ENCODE measurements at places on chromosomes 3 and 15.

GRCh38 chr3:184336547-184337398 is 627 bp upstream of the FAM131A start:
- DNase-seq = no peak

DNA sequence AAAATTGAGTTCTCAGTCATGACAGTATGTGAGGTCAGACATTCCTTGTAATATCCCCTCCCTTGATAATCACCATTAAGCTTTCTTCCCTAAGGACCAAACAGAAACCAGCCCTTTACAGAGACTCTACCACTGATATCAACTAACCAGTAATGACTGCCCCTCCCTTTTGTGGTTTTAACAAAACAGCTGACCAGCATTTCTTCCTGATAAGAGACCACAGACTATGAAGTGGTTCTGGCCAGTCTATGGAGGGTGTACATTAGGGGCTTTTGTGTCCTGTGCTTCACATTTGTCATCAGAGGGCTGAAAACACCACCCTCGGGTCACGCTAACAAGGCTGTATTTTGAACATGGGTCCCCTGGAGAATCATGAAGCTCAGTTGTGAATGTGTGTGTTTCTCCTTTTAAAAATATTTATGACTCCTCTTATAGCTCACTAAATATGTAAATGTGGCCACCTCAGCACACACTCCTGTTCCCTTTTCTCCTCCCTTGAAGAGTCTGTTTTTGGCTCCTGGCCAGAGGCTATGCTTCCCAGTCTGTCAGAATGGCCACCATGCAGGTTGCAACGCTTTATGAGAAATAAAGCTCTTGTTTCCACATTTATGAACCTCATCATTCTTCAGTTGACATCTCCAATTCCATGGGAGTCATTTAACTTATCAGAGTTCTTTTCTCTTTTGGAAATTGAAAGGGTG is 239.3 kb downstream of the CPNE4 start:
- no peak for DNase-seq

- no peak for DNase-seq
Measured at GRCh38 chr15:56989411-56989924, 71.0 kb downstream of the TCF12 start.

GRCh38 chr3:115666920-115667737 is 43.8 kb downstream of the GAP43 start:
- no peak for DNase-seq

GRCh38 chr3:99928771-99929744 is 111.4 kb downstream of the CMSS1 start:
- DNase-seq = no peak

- no peak for DNase-seq
Measured at GRCh38 chr3:174854987-174855386, 4.1 kb upstream of the NAALADL2 start.

- no peak for DNase-seq
Measured at GRCh38 chr3:188085584-188086560, 68.1 kb upstream of the LPP start.

DNA sequence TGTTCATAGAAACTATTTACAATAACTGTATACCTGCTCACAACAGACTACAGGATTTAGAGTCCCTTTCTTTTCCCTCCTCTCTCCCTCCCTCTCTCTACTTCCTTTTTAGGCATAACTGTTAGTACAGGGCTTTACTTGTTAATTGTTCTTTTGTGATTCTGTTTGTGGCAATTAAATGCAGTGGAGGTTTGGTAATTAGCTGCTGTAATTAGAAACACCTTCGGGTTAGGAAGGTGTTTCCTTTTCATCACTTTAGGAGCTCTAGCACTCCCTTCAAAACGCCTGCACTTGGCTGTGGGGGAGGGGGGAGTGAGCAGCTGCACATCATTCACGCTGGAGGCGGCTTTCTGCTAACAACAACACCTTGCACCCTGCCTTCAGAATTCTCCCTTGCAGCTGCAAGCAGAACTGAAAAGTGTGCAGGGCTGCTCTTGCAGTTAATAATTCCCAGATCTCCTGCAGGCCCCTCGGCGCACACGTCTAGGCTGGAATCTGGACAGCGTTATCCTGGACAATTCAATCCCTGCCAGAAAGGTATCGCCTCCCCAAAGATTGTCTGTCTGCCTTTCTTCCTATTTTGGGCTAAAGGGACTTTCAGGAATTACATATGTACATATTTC is 242.6 kb upstream of the RGMA start:
- DNase-seq = no peak

DNA sequence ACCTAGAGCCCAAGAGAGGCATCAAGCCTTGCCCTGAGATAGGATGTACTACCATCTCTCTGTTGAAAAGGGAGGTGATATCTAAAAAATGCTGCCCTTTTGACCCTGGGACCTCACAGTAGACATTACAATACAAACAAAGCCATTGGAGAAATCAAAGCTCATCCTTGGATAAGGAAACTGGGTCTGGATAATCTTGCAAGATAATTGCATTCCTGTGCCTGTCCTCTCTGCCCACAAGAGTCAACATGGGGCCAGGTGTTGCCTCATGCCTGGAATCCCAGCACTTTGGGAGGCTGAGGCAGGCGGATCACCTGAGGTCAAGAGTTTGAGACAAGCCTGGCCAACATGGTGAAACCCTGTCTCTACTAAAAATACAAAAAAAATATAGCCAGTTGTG is 57.3 kb upstream of the DLG1 start:
- DNase-seq = no peak

GRCh38 chr15:66623801-66624453 is 58.1 kb upstream of the LCTL start:
- no peak for DNase-seq

DNA sequence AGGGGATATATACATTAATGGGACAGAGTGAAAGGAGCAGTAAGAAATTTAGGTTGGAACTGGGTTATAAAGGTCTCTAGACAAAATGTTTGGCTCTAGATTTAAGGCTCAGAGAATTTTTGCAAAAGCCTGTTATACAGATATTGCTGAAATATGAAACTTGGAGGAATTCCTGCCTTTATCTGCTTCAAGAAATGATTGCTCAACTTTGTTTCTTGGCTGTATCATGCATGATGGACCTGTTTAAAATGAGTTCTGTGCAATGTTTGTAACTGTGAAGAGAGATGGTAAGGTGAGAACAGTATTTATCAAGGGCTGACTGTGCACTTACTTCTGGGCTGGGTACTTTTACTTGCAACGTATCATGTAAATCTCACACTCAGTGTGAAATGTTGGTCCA is 3.3 kb downstream of the CRYBG3 start:
- DNase-seq = no peak

DNA sequence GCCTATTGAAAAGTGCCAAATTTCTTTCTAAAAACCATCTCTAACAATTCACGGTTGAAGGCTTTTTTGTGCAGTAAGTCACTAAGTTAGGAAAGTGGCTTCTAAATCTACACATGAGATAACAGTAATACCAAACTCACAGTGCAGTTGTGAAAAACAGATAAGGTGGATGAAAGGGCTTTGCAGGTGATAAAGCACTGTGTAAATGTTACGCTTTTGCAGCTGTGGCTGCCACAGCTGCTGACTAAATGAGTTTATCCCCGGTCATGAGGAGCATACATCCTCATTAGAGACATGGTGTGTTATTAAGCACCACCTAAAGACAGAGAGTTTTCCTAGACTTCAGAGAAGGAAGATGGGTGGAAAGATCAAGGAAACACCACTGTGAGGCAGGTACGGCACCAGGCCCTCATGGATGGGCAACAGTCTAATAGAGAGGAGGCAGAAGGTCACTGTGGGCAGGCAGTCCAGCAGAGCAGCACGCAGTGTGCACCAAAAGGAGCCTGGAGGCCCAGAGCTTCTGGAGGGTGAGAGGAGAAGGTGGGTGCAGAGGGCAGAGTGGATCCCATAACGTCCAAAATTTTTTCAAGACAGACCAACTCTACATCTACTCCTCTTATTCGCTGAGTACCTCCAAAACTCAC is 68.5 kb downstream of the FMN1 start:
- no peak for DNase-seq

DNA sequence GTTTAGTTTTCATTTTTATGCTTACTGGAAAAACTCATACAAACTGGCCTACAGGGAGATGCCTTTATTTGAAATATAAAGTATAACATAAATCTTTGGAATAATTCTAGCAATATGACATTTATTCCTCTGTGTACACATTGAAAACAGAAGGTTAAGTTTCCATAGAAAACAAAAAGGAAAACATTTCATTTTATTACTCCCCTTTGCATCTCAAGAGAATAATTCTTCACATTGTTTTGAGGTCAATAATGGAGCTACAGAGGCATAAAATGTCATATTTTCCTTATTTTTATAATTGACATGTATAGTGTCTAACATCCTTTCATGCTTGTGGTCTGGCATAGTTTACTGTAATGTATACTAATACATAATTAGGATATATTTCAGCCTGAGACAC is 187.6 kb upstream of the AGTR1 start:
- DNase-seq = no peak

DNA sequence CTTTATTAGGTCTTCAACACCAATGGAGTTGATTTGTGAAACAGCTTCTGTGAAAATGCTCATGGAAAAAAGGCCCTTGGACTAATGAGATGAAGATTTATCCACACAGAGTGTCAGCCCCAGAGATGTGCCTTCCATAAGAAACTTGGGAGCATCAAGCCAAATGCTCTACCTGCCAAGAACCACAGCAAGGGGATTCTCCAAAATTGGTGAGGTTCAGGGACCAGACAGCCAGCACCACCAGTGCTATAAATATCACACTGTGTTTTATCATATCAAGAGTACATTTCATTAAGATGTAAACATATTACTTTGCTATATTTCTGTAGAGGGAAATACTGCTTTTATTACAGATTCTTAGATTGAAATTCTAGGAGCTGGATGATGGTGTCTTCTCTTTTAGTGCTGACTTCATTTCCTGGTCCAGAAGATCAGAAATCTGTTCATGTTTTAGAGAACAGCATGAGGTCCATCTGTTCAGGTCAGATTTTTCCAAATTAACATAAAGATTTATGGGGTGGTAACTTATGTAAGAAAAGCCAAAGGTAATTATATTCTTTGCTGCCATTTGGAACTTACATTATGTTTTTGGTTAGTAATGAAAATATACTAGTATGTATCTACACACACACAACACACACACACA is 17.7 kb downstream of the SLC35G2 start:
- DNase-seq = no peak

GRCh38 chr3:123773681-123774431 is 110.3 kb downstream of the MYLK start:
- no peak for DNase-seq

GRCh38 chr3:149586871-149587270 is 71.0 kb downstream of the WWTR1 start:
- no peak for DNase-seq

GRCh38 chr15:81529481-81529880 is 155.5 kb upstream of the TMC3 start:
- DNase-seq = no peak

GRCh38 chr3:86785386-86785785 is 205.6 kb downstream of the VGLL3 start:
- DNase-seq = no peak

DNA sequence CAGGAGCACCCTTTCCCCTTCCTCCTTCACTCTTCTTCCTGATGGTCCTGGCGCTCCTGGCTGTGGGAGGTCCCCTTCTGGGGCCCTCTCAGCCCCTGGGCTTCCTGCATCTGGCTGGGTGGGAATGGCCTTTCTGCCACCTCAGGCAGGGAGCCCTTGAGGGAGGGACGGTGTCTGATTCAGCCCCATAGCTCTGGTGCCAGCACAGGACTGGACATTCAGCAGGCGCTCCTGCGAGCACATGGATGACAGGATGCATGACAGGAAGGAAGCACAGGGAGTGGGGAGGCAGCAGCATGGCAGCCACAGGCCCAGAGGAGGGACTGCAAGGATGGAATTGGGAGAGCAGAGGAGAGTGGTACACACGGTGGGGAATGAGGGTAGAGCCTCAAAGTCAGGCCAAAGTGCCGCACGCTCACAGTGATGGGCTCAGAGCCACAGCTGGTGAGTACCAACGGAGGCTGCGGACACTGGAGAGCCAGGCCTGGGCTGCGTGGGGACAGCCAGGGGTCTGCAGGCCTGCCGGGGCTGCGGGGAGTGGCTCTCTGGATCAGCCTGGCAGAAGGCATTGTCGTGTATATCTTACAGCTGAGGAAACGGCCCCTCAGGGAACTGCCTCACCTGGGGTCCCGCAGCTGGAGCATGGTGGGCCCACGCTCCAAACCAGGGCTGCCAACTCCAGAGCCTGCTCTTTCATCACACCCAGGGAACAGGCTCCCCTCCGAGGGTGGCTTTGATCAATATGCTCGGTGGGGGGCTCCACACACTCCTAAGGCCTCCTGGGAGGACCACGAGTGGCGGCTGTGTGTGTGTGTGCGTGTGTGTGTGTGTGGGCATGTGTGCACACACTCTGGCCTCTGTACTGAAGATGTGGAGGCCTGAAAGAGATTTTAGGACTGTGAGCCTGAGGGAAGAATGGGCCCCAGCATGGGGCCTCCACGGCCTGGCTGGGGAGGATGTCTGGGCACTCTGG is 51.4 kb upstream of the CTSH start:
- no peak for DNase-seq

- no peak for DNase-seq
Measured at GRCh38 chr3:126267169-126267975, 87.0 kb upstream of the ALDH1L1 start.

DNA sequence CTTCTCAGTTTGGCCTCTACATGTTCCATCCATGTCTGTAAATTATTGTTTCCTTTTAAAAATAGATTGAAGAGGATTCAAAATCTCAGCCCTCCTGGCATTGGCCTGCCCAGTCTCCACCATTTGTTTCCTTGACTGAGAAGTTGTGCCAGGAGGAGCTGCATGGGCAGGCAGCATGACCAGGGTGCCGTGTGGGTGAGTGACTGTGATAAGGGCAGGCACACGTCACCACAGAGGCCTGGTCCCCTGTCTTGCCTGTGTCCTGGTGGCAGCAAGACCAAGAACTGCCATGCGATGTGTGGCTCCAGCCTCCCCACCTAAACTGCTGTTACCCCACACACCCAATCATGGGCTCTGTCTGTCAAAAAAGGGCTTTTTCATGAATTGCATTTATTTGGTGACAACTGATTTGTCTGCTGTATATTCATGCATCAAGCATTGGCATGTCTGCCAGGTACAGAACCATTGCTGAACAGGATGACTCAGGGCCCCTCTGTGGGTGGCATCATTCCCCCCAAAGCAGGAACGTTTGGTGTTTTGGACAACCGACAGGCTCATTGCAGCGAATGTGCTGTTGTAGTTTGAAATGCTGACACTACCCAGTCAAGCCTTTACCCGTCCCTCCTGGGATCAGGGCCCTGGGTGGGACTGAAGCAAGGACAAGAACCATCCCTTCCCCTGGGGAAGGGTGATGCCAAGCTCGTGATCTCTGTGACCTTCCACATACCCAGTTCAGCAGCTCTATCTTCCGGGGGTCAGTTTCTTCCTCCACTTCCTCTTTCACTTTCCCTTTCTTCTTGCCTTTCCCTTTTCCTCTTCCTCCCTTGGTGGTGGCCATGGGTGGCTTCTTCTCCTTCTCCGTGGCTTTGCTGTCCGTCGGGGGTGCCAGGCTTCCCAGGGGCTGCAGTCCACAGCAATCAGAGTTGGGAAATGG is 51.6 kb downstream of the TRPM1 start:
- DNase-seq = no peak
